ENCODE measurements at places on chromosomes 16 and 17.

GRCh38 chr17:34081269-34081668 is 173.8 kb upstream of the CCL2 start:
- no peak for DNase-seq

- DNase-seq = no peak
These were observed 9.4 kb downstream of the TOX3 start for GRCh38 chr16:52537516-52537915.

- DNase-seq = peak; percentile 94
These were observed 2.5 kb upstream of the GSE1 start for GRCh38 chr16:85610446-85611193.

GRCh38 chr16:9124908-9125584 is 33.6 kb downstream of the HAPSTR1 start:
- DNase-seq = no peak

Measured in activated effector memory CD4-positive, alpha-beta T cell treated with anti-CD3 and anti-CD28 coated beads, Interleukin-2, amount 50 U/mL, for 16 hours (primary cell).